ENCODE measurements at places on chromosomes 13 and 19.

DNA sequence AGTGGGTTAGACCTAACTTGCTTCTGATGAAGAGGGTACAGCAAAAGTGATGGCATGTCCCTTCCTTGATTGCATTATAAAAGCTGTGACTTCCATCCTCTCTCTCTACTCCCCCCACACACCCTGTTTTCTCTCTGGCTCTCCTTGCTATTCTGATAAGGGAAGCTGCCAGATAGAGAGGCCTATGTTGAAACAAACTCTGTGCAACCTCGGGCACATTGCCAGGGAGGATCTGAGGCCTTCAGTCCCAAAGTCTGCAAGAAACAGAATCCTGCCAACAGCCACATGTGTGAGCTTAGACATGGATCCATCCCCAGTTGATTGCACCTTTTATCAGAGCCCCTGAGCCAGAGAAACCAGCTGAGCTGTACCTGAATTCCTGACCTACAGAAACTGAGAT lies 44.8 kb upstream of the ARGLU1 start:
- H3K4me3 ChIP-seq: no peak overlapping the region
- peak; percentile 59 for DNase-seq
- H3K36me3 ChIP-seq: no peaks in the 10 kb centered on the region
- no peaks in the 10 kb centered on the region for H3K27me3 ChIP-seq

- no peak overlapping the region for H3K27ac ChIP-seq
- H3K4me1 ChIP-seq: no peaks in the 10 kb centered on the region
- no peak overlapping the region for H3K4me3 ChIP-seq
- H3K27me3 ChIP-seq: peaks cover 3% of the 10 kb centered on the region
- H3K36me3 ChIP-seq: no peaks in the 10 kb centered on the region
- no peak for DNase-seq
Measured at GRCh38 chr13:97069050-97069815, 75.0 kb upstream of the OXGR1 start.

- H3K36me3 ChIP-seq: no peaks in the 10 kb centered on the region
- no peaks in the 10 kb centered on the region for H3K27me3 ChIP-seq
- H3K4me1 ChIP-seq: no peaks in the 10 kb centered on the region
- no peak for DNase-seq
Measured at GRCh38 chr13:80870186-80870585, 529.3 kb upstream of the SPRY2 start.

GRCh38 chr13:21997726-21998125 lies 326.9 kb downstream of the FGF9 start:
- no peak overlapping the region for H3K4me3 ChIP-seq
- H3K36me3 ChIP-seq: no peaks in the 10 kb centered on the region
- H3K4me1 ChIP-seq: no peaks in the 10 kb centered on the region
- H3K27me3 ChIP-seq: peaks cover 4% of the 10 kb centered on the region

DNA sequence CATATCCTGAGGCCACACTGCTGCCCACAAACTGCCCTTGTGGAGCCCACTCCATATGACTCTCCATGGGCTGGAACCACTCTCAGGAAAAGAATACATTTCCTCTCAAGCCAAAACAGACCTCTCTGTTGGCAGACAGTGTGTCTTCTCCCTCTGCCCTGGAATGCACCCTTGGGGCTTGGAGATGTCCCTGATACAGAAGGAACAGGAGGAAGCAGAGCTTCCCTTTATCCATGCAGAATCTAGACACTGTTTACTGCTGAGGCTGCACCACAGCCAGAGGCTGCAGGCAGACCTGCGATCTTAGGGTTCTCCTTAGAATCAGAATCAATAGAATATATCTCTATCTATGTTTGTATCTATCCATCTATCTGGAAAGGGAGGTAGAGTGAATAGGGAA lies 26.8 kb upstream of the CYP4F8 start:
- no peaks in the 10 kb centered on the region for H3K36me3 ChIP-seq
- DNase-seq: no peak
- H3K4me3 ChIP-seq: no peak overlapping the region
- H3K4me1 ChIP-seq: no peaks in the 10 kb centered on the region
- no peaks in the 10 kb centered on the region for H3K27me3 ChIP-seq

GRCh38 chr13:33105387-33106005 lies 89.3 kb downstream of the KL start:
- H3K4me3 ChIP-seq: no peak overlapping the region
- DNase-seq: no peak
- H3K27ac ChIP-seq: no peak overlapping the region
- H3K36me3 ChIP-seq: peaks cover 47% of the 10 kb centered on the region
- H3K27me3 ChIP-seq: no peaks in the 10 kb centered on the region
- H3K4me1 ChIP-seq: peaks cover 30% of the 10 kb centered on the region

DNA sequence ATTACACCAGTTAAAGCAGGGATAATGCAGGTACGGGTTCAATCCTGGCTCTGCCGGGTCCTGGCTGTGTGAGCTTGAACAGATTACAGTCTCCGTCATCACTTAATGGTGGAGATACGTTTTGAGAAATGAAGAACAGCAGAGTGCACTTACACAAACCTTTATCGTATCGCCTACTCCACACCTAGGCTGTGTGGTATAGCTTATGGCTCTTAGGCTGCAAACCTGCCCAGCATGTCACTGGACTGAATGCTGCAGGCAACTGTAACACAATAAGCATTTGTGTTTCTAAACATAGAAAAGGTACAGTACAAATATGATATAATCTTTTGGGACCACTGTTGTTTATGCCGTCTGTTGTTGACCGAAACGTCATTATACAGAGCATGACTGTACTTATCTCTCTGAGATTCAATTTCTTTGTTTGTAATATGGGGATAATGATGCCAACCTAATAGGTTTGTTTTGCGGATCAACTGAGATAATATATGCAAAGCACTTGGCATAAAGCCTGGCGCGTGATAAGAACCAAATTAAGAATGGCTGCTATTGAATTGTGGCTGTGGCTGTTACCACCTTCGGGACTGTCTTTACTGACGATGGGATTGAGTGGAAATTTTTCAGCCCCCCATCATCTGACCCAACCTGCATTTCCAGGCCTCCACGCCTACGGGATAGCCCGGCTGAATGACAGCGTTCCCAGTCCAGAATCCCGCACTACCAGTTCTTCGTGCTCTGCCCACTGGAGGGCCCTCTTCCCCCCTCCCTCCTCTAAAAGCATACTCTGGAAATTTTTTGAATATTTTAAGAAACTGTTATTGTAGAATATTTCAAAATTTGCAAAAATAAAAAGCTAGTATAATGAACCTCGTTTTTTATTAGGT lies 11.2 kb downstream of the KRTDAP start:
- no peak overlapping the region for H3K4me3 ChIP-seq
- no peak for DNase-seq
- peaks cover 3% of the 10 kb centered on the region for H3K27me3 ChIP-seq
- H3K4me1 ChIP-seq: no peaks in the 10 kb centered on the region

GRCh38 chr13:26989957-26990713 lies 181.5 kb downstream of the USP12 start:
- no peak overlapping the region for H3K27ac ChIP-seq
- no peak overlapping the region for H3K4me3 ChIP-seq
- no peak for DNase-seq
- H3K36me3 ChIP-seq: no peaks in the 10 kb centered on the region
- no peaks in the 10 kb centered on the region for H3K27me3 ChIP-seq
- peaks cover 12% of the 10 kb centered on the region for H3K4me1 ChIP-seq

DNA sequence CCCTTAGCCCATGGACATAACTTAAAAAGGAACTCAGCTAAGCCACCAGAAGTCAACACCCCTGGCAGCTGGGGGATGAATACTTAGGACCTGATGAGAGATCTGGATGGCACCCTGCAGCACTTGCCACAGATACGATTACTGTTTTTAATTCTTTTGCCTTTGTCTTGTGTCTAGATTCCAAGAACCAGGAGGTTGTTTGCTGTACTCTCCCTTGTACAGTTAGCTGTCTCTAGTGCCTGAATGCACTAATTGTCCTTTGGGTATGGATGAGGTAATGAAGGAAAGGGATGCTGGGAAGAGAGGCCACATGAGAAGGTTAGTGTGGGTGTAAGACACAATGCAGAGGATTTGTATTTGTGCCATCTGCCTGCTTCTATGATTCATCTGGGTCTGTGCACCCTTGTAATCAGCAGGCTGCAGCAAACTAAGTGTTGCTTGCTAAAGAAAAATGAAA lies 385.8 kb downstream of the KCNRG start:
- peak overlapping the region; percentile 64 for H3K27ac ChIP-seq
- no peaks in the 10 kb centered on the region for H3K36me3 ChIP-seq
- no peaks in the 10 kb centered on the region for H3K27me3 ChIP-seq
- H3K4me3 ChIP-seq: no peak overlapping the region
- DNase-seq: peak; percentile 92
- H3K4me1 ChIP-seq: peaks cover 12% of the 10 kb centered on the region

GRCh38 chr13:103255587-103256301 lies 189.5 kb upstream of the SLC10A2 start:
- H3K4me3 ChIP-seq: no peak overlapping the region
- no peaks in the 10 kb centered on the region for H3K27me3 ChIP-seq
- H3K36me3 ChIP-seq: no peaks in the 10 kb centered on the region
- no peak overlapping the region for H3K27ac ChIP-seq

DNA sequence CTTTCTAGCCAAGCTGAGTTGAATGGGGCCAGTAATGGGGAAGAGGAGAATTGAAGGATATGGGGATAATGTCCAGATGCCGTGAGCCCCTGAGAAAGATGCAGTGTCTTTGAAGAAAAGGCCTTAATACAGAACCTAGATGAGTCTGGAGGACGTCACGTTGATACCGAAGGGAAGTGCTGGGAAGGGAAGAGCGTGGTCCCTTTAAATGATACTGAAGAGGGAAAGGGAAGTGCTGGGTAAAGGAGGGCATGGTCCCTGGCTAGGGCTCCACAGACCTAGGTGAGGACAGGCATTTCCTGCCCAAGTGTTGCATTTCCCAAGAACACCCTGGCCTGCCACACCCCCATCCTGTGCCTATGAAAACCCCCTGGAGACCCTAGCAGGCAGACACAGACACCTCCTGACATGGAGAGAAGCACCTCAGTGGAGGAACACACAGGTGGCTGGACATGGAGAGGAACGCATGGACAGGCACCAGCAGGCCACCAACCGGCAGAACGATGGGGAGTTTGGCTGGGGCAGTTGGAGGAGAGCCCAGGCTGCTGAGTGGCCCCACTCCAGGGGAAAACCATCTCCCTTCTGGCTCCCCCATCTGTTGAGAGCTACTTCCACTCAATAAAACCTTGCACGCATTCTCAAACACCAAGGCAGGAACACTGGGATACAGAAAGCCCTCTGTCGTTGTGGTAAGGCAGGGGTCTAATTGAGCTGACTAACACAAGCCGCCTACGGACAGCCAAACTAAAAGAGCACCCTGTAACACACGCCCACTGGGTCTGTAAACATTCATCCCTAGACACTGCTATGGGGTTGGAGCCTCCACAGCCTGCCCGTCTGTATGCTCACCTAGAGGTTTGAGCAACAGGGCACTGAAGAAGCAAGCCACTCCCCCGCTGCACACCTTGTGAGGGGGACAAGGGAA lies 34.9 kb upstream of the POMP start:
- no peaks in the 10 kb centered on the region for H3K36me3 ChIP-seq
- DNase-seq: peak; percentile 40
- no peaks in the 10 kb centered on the region for H3K27me3 ChIP-seq
- H3K4me1 ChIP-seq: peaks cover 13% of the 10 kb centered on the region
- H3K4me3 ChIP-seq: no peak overlapping the region

GRCh38 chr13:76950101-76950500 lies 1.8 kb downstream of the ACOD1 start:
- H3K36me3 ChIP-seq: no peaks in the 10 kb centered on the region
- H3K4me3 ChIP-seq: no peak overlapping the region
- no peaks in the 10 kb centered on the region for H3K4me1 ChIP-seq

GRCh38 chr13:46656786-46657185 lies 103.8 kb downstream of the LRCH1 start:
- no peaks in the 10 kb centered on the region for H3K36me3 ChIP-seq
- peaks cover 4% of the 10 kb centered on the region for H3K4me1 ChIP-seq
- no peak overlapping the region for H3K4me3 ChIP-seq

DNA sequence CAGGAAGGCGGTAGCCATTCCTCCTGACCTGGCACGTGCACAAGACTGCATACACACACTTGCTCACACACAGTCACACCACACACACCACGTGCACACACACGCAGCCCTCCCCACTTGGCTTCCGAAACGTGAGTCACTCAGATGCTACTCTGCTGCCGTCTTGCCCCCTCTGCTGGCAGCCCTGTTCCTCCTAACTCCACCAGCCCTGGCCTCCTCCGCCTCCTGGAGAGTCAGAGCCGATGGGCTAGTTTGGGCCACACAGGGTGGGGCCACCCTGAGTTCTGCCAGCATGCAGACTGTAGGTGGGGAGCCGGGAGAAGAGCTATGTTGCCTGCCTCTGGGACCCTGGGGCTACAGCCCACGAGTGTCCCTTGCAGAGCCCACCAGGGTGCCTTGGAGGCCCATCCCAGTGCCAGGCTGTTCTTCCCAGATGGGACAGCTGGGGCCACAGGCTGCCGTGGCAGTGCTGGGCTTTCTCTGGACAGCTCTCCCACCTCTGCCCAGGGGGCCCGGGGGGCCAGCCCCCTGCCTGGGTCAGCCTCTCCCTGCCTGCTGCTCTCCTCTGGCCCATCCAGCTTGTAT lies 12.1 kb downstream of the PIN1 start:
- peaks cover 38% of the 10 kb centered on the region for H3K36me3 ChIP-seq
- no peak overlapping the region for H3K4me3 ChIP-seq
- H3K4me1 ChIP-seq: peaks cover 5% of the 10 kb centered on the region
- no peaks in the 10 kb centered on the region for H3K27me3 ChIP-seq
